NB4 (cell line): ENCODE measurements at places on chromosomes 13 and 19.

- no peak for DNase-seq
Measured at GRCh38 chr13:44873461-44873860, 115.8 kb downstream of the NUFIP1 start.

- no peak for DNase-seq
Measured at GRCh38 chr13:25281193-25281934, 5.9 kb downstream of the MTMR6 start.

DNA sequence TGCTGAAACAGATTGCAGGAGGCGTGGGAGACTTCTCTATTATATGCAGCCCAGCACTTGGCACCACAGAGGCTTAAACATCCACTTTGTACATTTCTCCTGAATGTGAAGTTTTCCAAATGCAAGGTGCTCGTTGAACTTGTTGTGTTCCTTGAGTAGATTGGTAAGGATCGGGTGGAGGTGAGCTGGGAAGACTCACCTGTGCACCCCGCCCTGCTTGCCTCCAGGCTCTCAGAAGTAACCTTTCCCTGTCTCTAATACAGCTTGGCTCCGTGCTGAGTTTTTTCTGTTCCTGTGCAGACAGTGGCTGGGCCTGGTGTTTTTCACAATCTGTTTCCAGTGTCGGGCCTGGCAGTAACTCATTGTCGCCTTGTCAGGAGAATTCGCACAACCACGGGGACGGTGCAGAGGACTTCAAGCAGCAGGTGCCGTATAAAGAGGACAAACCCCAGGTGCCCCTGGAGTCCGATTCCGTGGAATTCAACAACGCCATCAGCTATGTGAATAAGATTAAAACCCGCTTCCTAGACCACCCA, 12.3 kb downstream of the SIN3B start:
- DNase-seq: no peak

DNA sequence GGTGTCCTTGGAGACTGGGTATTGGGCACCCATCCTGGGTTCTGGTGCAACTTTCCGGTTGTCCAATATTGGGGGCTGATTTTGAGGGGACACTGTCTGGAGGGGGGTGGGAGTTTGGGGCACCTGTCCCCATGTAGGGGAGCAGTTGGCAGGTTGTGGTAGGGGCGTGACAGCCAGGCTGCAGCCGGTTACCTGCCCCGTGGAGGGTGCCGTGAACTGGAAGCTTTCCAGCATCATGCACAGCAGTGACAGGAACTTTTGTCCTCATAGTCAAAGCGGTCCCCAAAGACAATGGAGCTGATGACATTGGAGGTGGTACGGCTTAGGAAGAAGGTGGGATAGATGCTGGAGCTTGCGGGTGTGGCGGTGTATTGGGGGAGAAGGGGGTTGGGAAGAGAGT, 34.3 kb downstream of the CYP2B6 start:
- no peak for DNase-seq

GRCh38 chr13:21025539-21025938, 35.8 kb downstream of the LATS2 start:
- DNase-seq: no peak

DNA sequence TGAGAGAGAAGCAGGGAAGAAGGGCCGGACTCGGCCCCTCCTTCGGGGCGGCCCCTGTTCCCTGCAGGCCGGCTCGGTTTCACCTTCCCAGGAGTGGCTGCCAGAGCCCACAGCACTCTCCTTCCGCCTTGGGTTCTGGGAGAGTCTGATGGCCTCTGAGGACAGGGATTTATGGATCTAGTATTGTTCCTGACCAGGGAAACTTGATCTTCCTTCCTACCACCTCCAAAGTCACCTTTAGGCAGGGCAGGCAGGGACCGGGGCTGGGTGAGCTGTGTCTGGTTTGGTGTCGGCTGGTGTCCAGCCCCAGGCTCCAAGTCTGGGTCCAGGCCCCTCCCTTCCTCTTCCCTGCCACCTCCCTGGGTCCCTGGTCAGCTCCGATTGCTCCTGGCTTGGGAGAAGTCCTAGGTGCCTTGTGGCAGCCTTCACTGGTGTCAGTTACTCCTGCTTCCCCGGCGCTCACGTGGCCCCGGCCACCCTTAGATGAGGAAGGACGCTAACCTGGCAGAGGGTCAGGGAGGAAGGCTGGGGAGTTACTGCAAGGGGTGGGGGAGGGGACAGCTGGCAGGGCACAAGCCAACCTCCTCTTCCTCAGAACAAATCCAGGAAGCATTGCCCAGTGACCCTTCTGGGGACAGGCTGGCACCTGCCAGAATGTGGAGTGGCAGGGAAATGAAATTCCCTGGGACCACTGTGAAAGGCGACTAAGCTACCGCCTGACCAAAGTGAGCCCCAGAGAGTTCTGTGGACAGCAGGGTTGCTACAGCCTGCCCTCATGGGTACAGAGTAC, 18.8 kb downstream of the RFX1 start:
- DNase-seq: peak; percentile 53

GRCh38 chr19:41217741-41218140, 1.3 kb upstream of the AXL start:
- DNase-seq: no peak

DNA sequence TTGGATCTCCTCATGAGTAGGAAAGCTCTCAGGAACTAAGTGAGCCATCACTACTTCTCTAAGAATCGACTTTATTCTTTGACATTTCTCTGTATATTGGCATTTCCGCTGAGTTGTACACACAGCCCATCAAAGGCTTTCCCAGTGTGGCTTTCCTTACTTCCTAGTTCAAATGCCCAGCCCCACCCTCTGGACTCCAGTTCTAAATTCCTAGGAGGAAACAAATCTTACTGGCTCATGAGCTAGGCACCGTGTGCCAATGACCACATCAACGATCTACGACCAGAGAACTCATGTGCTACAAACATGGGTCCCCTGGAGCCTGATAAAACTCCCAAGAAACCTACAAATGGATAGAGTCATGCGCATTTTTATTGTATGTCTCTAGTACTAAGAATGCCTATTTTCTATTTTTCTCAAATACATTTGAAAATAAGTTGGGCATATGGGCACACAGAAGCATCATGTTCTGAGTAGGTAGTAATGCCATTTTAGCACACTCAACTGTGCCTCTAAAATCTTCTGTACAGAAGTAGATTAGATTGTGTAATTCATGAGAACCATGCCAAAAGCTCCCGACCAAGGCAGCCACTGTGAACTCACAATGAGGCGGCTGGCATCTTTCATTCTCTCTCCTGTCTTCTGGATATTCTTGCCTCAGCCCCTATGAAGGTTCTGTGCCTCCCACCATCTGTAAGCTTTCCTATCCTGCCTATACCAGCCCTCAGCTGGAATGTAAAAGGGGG, 10.5 kb upstream of the RAP2A start:
- DNase-seq: no peak

- DNase-seq: no peak
Measured at GRCh38 chr13:109913936-109914510, 127.6 kb upstream of the IRS2 start.

GRCh38 chr19:54448040-54448773, 792 bp upstream of the LENG8 start:
- DNase-seq: peak; percentile 54

GRCh38 chr13:37194428-37194861, 89.0 kb upstream of the CSNK1A1L start:
- DNase-seq: no peak

GRCh38 chr13:85140192-85140591, 659.0 kb downstream of the SLITRK6 start:
- DNase-seq: no peak

- no peak for DNase-seq
Measured at GRCh38 chr19:16026131-16026530, 50.2 kb upstream of the TPM4 start.

DNA sequence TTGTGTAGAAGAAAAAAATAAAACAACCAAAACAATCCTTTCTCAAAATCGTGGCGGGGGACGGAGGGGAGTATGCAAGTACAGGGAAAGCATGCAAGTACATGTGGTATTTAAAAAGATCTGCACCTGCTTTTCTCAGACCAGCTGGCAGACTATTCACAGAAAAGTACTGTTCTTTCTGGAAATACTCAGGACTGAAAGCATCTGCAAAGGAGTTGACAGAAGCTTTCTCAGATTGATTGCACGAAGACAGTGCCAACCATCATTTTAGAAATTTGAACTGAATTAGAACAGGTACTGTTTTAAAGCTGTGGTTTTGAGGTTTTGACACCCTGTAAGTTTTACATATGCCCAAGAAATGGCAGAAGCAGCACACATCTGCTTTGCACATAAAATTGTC, 19.8 kb upstream of the PCDH8 start:
- no peak for DNase-seq

- DNase-seq: no peak
Measured at GRCh38 chr19:19297759-19298158, 22.6 kb downstream of the SUGP1 start.

DNA sequence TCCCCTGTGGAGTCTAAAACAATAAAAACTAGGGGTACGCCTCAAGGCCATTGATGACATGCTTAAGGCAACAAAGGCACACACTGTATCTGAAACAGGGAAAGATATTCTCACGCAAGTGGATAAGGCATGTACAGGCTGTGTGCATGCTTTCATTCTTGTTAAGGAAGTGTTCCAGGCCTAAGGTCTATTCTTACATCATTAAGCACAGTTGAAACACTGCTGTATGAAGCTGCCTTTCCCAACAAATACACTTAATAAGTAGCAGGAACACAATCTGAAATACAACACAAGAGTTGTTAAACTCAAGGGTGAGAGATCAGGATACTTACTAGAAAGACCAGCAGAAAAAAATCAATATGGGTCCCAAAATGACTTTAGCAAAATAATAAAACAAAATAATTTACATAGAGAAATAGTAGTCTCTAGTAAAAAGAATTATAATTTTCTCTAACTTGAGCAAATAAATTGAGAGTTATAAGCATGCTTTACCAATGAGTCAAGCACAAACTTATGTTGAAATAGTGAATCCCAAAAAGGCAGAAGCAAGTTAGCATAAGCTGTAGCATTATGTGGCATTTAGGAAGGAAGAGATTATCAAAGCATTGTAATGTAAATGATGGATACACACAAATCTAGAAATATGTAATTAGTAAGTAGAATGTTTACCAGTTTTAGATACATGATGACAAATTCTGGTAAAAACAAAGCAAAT, 796.9 kb downstream of the SLITRK1 start:
- DNase-seq: no peak

GRCh38 chr19:2699413-2700140, 2.9 kb downstream of the GNG7 start:
- no peak for DNase-seq

- DNase-seq: no peak
Measured at GRCh38 chr13:27250833-27251165, 559 bp upstream of the RPL21 start.
